ENCODE measurements at places on chromosomes 6 and 20.
A peak's percentile ranks its signal among the peaks of the same experiment; 100 is the strongest.

DNA sequence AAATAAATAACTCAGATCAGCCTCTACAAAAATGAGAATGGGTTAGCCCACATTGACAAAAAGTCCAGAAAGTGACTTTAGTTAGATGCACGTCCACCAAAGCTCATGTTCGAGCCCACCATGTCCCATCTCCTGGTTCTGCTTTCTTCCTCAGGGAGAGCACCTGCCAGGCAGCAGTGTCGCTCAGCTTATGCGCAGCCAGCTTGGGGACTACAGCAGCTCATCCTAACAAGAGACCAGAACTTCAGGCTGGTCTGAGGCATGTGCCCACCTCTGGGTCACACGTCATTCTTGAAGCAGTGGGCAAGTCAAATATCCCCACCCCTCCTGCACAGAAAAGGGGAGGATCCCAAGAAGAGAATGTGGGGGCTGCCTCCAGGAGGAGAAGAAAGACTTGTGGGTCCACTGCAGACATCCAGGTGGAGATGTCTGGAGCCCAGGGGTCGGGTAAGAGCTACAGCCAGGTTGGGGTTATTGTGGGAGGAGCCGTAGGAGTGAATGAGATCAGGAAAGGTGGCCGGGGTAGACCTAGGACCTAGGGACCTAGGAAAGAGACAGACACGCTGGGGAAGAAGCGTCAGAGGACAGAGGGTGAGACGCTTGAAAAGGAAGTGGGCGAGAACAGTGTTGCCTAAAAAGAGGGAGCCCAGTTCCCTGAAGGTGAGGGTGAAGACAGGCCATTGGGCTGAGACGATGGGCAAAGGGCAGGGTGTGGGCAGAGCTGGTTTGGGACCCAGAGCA, 52.5 kb downstream of the SSR1 start:
- DNase-seq = no peak

DNA sequence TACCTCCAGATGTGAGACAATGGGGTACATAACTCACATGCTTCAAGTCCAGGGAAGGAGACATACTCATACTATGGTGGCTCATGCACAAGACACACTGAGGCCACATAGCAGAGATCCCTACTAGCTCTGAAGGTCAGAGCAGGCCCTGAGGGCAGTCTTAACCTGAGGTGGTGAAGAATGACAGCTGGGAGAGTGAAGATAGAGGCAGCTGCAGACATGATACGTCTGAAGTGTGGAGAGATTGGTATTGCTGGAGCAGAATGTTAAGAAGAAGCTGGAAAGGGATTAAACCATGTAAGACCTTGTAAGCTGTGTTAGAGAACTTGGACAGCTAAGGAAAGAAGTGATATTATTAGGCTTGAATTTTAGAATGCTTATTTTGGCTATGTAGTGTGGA, 32.9 kb downstream of the PGM3 start:
- no peak for DNase-seq

- no peak for DNase-seq
Observed at GRCh38 chr6:145668844-145669243, 66.5 kb downstream of the EPM2A start.

- DNase-seq = peak; percentile 82
Observed at GRCh38 chr20:49587111-49587570, 19.2 kb upstream of the PTGIS start.

GRCh38 chr6:101818051-101818450, 424.5 kb downstream of the GRIK2 start:
- DNase-seq = no peak

GRCh38 chr6:130432838-130433237, 67.0 kb downstream of the TMEM200A start:
- no peak for DNase-seq

DNA sequence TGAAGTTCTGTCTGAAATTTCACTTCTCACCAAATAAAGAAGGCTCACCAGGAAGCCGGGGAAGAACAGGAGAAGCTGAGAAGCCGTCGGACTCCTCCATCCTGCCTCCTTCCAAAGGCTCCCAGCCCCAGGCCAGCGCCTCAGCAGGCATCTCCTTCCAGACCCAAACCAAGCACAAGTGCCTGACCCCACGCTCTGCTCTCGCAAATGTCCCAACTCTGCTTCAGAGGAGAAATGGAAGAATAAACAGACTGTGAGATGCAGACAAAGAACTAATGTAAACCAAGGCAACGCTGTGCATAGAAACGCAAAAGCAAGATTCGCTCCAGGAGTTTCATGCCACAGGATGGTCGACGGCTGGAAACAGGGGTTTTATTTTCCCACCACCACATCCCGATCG, 100.3 kb upstream of the EXOC2 start:
- DNase-seq = no peak

DNA sequence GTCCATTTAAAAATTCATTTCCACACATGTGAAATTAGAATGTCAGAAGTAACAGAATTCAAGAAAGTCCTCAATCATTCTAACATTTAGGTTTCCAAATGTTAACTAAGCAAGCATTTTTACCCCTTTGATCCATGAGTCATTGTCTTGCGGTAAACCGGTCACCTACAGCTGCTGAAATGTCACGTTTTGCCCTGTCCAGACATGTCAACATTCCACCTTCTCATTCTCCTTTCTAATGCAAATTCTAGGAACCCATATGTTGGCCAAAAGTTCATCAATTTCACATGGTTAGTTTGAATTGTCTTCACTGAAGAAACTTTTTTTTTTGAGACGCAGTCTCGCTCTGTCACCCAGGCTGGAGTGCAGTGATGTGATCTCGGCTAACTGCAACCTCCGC, 117.2 kb downstream of the IPCEF1 start:
- no peak for DNase-seq

GRCh38 chr6:164109770-164110140, 695.2 kb downstream of the QKI start:
- no peak for DNase-seq

DNA sequence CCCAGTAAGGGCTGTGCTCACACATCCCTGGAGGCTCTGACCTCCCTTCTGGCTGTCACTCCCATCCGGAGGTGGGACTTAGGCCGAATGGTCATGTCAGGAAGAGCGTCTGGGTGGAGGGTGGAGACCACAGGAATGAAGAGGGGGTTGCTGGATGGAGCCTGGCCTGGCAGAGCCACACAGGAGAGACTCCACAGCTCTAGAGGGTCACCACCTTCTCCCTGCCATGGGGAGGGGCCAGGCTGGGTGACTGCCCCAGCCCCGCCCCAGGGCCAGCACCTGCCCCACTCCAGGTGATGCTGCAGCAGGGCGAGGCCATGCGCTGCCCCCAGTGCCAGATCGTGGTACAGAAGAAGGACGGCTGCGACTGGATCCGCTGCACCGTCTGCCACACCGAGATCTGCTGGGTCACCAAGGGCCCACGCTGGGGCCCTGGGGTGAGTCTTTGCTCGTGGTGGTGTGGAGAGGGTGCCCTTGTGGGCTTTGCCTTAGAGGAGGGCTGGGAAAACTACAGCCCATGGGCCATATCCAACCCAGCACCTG, 20.6 kb downstream of the RBCK1 start:
- DNase-seq = no peak

DNA sequence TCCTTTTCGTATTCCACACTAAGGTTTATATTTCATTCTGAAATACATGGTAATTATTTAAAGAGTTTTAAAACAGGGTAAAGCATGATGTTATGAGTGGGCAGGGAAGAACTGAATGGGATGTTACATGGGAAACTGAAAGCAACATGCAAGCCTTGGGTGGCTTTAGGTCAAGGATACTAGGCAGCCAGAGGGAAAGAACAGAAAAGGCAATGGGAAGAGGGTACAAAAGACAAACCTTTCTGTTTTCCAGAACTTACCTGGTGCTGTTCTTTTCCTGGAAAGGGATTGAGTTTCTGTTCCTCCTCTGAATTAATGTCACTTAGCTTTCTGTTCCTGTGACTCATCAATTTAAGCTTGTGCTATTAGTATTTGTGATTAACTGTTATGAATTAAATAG, 71.2 kb upstream of the SMIM8 start:
- DNase-seq = no peak

- DNase-seq = no peak
Observed at GRCh38 chr6:112199001-112199403, 55.4 kb downstream of the LAMA4 start.

DNA sequence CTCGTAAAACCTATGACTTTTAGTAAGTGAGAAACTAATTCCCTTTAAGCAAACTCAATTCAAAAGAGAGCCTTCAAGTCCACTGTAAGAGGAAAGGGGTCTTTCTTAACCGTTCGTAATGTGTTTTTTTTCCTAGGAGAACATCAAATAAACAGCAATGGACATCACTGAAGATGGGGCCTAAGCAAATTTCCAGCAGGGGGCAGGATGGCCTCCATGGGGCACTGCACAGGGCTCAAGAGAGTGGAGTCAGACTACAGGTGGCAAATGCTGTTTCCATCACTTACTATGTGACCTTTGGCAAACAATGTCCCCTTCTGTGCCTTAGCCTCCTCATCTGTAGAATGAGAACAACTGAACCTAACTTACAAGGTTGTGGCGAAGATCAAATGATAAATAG, 88.7 kb downstream of the ARHGAP18 start:
- DNase-seq = no peak

DNA sequence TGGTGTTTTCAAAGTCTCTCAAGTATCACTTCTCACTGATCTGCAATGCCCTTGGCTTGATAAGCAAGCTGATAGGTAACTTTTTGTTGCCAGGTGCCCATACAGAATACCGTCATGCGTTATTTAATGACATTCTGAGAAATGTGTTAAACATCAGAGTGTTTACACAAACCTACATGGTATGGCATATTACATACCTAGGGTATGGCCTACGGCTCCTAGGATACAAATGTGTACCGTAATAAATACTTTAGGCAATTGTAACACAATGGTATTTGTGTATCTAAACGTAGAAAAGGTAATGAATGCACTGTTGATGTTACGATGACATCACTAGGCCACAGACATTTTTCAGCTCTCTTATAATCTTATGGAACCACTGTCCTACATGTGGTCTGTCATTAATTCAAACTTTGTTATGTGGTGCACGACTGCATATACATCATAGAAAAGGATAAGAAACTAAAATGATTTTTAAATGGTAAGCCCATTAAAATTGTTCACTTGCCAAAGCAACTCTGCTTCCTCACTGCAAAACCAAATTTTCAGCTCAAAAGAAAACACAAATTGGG, 35.7 kb downstream of the CSNK2A1 start:
- no peak for DNase-seq

- DNase-seq = no peak
Observed at GRCh38 chr6:48757661-48758060, 646.7 kb upstream of the PTCHD4 start.

- DNase-seq = no peak
Observed at GRCh38 chr6:17504005-17504404, 96.1 kb upstream of the FAM8A1 start.

GRCh38 chr6:129691709-129692108, 18.3 kb downstream of the ARHGAP18 start:
- no peak for DNase-seq

DNA sequence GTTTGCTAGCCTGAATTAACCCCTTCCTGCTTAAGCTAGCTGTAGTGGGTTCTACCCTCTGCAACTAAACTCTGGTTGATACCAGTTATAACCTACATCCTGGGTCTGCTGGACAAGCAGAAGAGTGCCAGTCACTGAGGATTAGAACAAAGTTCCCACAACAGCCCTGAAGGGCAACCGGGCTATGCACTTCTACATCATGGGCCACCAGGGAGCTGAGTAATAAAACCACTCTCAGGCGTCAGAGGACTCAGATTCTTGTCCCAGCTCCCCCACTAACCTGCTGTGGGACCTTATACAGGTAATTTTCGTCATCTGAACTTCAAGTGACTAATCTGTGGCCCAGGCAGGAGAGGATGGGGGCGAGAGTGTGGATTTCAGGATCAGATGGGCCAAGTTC, 56.8 kb downstream of the EYA2 start:
- DNase-seq = no peak

- no peak for DNase-seq
Observed at GRCh38 chr20:57231951-57232428, 34.5 kb downstream of the BMP7 start.

GRCh38 chr6:101150226-101150625, 243.3 kb upstream of the GRIK2 start:
- no peak for DNase-seq

DNA sequence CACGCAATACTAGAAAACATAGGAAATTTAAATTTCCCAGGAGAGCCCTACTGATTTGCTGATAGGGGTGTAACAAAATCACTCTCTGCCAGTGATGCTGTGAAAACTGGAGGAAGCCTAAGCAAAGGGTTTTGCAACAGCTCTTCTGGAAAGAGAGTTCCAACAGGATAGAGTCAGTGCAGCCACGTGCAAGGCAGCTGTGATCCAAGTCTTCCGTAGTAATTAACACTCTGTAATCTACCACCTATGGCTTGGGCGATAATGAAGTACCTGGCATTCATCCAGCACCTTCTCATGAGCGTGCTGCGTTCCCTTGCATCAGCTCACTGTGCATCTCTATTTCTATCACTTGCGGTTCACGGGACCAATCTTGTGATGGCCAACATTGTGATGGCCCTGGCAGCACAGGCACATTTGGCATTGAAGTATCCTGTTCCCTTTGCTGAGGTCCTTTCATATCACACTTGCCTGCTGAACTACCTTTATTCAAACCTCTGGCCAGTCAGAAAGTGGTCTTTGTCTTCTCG, 48.2 kb downstream of the IRF4 start:
- DNase-seq = no peak

- DNase-seq = no peak
Observed at GRCh38 chr20:52958211-52958610, 13.9 kb upstream of the TSHZ2 start.

DNA sequence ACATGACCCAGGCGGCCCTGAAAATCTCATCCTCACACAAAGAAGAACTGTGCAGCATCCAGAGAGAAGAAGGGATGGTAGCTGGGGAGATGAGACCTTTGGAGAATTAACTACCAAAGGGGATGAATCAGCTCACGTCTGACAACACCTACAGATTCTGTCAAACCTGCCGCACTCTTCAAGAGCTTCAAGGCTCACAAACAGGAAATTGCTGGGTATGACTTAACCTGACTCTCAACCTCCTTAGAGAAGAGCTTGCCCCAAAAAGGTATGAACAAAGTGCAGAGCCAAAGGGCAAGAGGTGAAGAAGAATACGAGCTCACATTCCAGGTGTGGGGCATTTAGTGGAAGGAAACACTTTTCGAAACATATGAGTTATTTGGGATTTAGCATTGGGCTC, 139.8 kb downstream of the BACH2 start:
- no peak for DNase-seq

- DNase-seq = no peak
Observed at GRCh38 chr6:3371222-3371949, 85.5 kb downstream of the SLC22A23 start.

GRCh38 chr6:12266571-12266970, 23.6 kb upstream of the EDN1 start:
- no peak for DNase-seq

- DNase-seq = no peak
Observed at GRCh38 chr6:116971959-116972358, 94.9 kb downstream of the RFX6 start.
